ENCODE measurements at places on chromosomes 2 and 18.

DNA sequence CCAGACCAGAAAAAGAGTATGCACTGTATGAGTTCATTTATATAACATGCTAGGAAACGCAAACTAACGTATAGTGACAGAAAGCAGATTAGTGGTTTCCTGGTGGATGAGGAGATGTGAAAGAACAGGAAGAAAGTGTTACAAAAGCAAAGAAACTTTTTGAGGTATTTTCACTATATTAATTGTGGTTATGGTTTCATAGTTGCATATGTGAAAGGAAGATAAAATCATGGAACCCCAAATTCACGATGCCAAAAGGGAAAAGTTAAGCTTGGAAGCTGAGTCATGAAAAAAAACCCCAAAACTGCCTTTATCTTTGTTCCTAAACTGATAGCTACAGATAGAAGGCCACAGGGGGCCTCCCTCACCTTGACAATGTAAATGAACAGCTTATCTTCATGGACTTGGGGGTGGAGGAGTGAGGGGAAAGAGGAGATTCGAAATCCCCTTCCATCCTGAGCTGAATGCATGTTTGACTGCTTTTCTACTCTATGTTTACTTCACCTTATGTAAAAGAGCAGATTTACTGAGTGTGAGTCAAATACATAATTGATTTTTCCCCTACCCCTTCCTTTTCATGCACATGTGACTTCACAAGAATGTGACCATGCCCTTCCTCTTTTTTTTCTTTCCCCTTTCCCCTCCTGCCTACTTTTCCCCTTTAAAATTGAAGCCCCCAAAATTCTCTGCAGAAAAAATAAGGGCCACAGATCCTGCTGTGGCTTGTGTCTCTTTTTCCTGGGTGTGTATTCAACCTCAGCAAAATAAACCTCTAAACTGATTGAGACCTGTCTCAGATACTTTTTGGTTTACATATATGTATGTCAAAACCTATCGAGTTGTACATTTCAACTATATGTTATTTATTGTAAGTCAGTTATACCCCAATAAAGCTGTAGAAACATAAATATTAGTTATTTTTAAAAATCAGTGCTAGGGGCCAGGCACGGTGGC lies 100.1 kb upstream of the TLK1 start:
- DNase-seq, result peak; percentile 10

DNA sequence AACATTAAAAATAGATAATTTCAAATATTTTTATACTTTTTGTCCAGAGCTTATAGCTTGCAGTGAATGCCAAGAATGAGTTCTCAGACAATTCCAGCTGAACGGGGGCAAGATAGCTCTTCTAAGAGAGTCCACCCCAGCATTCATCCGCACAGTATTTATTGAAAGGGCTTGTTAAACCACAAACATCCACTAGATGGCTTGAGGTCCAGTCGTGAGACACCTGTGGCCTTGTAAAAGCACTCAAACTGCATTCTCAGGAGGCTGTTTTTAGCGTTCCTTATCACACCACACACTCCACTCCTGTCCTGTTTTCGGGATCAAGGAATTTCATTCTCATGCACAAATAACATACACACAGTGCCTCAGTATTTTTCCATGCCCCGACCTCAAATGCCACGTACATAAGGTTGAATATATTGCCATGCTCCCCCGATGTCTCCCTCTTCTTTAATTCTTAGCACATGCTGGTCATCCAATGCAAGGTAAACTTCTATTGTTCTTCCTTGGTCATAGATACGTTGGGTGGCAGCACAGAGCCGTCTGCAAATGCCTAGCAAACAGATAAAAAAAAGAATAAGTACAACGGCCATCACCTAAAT lies 47.4 kb downstream of the DNAJC10 start:
- no peak for DNase-seq

DNA sequence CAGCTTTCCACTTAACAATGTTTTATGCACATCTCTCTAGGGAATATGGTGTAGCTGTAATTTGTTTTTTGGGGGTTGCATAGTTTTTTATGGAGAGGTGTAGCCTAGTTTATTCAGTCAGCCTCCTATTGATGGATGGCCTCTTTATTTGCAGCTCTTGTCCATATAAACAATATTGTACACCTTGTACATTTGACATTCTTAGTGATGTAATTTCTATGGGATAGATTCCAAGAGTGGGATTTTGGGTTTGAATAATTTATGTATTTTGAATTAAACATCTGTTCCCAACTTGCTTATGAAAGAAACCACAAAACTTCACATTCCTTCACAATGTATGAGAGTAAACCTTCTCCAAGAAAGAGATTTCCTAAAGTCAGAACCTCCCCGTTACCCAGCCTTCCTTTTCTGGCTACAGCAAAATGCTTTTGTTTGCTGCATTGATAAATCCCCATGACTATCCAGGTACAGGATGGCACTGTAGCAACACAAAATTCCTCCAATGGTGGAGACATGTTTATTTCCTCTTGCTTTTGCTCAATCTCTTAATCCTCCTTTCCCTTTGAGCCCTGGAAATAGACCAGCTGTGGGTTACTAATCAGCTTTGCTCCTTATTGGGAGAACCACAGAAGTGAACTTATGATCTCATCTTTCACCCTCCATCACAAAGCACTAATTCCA lies 58.4 kb upstream of the GALR1 start:
- no peak for DNase-seq

- no peak for DNase-seq
These were observed 380.5 kb downstream of the DSEL start for GRCh38 chr18:67135981-67136380.

DNA sequence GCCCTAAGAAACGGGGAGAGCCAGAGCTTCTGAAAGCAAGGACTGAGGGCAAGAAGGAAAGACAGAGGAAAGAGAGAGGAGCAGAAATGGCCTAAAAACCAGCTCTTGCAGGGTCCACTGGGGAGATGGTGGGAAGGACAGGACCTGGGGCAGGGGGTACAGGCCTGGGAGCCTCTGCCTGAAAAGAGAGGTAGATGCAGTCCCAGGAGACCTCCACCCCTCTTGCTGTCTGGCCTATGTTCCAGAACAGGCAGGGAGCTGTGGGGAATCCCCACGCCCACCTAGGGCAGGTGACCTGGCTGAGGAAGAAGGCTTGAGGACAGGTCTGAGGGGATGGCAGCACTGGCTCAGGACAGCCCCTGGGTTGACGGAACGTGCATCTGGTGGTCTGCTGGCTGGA lies 4.6 kb downstream of the CAPN13 start:
- no peak for DNase-seq

Measured in activated CD4-positive, alpha-beta T cell treated with anti-CD3 and anti-CD28 coated beads for 24 hours (primary cell).